ENCODE measurements at places on chromosomes 5 and 9.

- DNase-seq = no peak
Observed at GRCh38 chr5:175659546-175660253, 1.8 kb downstream of the HRH2 start.

- DNase-seq = peak; percentile 98
Observed at GRCh38 chr5:127254729-127255284, 35.8 kb upstream of the MEGF10 start.

GRCh38 chr9:121075251-121076036 is 689 bp downstream of the CNTRL start:
- DNase-seq = no peak

- peak; percentile 75 for DNase-seq
Observed at GRCh38 chr5:55154873-55155272, 5.1 kb upstream of the GPX8 start.

Measured in cardiac fibroblast (primary cell).